ENCODE measurements at places on chromosomes 3 and 15.

- DNase-seq: no peak
Measured at GRCh38 chr15:66952756-66953522, 112.5 kb upstream of the SMAD3 start.

GRCh38 chr15:84734794-84735479 lies 13.5 kb upstream of the ZNF592 start:
- peak; percentile 69 for DNase-seq

GRCh38 chr15:40084650-40085049 lies 24.0 kb downstream of the BMF start:
- DNase-seq: no peak

DNA sequence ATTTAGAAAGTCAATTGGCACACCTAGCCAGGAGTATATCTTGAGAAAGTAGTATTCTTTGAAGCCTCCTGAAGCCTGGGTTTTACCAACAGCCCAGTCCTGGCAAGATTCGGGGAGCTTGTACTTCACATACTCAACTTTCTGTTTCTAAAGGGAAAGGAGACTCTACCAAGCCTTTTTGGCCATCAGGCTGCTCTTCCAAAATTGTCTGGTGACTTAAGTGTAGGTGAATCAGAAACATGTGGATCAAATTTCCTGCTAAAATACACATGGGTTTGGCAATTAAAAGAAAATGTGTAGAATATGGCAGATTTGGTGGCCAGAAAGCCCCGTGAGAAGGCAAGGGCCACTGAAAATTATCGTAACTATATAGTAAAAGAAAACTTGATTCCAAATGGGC lies 15.9 kb upstream of the GREM1 start:
- no peak for DNase-seq
